ENCODE measurements at places on chromosomes 5 and 9.

- no peak for DNase-seq
These were observed 10.4 kb downstream of the C9orf152 start for GRCh38 chr9:110197330-110198187.

DNA sequence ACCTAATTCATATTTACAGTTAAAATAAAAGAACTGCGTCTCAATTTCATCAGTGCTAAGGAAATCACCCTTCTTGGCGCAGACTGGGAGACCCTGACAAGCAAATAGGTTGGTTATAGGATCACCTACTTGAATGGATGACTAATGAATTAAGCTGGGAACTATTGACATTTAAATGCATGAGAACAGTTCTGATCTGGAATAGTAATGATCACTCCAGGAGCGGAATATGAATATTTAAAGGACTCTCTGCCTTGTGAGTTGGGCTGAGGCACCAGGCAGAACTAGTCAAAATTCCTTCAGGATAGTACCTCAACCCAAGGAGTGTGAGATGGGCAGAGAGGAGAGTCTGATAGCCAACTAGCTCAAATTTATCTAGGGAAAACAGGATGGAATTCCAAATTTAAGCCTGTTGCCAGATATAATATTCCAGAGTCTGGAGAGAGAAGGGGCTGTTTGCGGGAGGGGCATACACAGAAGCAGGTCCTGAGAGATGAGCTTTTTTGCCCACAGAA lies 364.4 kb downstream of the CSNK1G3 start:
- DNase-seq, result no peak

DNA sequence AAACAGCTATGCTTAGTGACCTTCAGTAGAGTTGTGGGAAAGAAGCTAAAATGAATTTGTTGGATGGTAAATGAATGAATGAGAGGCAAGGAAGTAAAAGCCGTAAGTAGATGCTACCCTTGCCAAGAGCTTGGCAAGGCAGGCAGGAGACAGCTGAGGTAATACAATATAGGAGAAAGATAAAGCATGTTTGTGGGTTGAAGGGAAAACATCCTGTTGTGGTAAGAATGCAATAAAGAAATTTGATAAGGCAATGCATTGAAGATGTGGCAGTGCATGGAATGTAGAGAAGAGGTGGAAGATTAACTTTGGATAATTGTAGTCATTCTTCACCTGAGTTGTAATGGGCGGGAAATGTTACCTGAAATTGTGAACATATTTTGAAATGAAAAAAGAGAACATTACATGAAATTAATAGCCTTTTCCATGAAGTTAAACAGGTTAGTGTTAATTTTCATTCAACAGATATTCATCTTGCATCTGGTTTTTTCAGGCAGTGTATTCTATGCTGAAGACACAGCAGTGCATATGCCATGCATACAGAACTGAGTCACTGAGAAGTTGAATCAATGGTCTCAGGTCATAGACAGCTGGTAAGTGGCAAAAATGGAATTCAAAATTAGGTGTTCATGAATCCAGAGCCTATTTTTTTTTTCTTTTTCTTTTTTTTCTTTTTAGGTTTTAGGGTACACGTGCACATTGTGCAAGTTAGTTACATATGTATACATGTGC lies 43.4 kb upstream of the SPINK5 start:
- no peak for DNase-seq

DNA sequence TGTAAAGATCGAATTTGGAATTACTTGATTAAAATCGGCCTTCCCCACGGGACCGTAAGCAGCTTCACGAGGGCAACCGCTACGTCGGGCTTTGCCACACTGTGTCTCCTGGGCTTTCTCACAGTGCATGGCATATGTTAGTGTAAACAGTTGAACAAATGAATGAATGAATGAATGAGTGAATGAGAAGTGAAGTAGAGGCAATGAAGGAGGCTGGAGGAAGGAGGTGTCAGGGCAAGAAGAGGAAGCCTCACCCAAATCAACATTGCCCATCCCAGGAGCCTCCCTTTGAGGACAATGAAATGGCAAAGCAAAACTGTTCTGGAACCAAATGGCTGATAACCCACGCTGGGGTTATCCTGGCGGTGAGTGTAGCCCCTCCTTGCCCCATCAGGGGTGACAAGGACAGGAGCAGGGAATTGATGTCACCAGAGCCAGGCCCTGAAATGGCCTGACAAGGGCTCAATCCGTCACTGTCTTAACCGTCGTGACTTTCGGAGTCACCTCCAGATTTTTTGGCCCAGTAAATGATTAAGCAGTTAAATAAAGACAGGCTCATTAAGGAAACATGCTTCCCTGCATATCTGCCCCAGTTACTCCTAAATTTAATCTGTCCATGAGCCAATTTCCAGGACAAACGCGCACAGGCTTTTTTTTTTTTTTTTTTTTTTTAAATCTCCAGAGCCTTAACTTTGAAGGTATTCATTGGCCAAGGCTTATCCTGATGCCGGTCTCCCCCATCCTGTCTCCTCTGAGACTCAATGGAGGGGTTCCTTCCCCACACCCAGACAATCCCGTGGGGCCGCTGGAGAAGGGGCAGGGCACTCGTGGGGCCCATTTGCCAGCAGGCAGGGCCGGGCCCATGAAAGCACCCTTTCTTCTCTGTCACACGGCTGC lies 88.4 kb upstream of the BOD1 start:
- no peak for DNase-seq

GRCh38 chr9:121783521-121784507 lies 132.4 kb downstream of the DAB2IP start:
- DNase-seq, result no peak

- DNase-seq, result no peak
These were observed 4.6 kb downstream of the ANXA1 start for GRCh38 chr9:73155968-73156864.

DNA sequence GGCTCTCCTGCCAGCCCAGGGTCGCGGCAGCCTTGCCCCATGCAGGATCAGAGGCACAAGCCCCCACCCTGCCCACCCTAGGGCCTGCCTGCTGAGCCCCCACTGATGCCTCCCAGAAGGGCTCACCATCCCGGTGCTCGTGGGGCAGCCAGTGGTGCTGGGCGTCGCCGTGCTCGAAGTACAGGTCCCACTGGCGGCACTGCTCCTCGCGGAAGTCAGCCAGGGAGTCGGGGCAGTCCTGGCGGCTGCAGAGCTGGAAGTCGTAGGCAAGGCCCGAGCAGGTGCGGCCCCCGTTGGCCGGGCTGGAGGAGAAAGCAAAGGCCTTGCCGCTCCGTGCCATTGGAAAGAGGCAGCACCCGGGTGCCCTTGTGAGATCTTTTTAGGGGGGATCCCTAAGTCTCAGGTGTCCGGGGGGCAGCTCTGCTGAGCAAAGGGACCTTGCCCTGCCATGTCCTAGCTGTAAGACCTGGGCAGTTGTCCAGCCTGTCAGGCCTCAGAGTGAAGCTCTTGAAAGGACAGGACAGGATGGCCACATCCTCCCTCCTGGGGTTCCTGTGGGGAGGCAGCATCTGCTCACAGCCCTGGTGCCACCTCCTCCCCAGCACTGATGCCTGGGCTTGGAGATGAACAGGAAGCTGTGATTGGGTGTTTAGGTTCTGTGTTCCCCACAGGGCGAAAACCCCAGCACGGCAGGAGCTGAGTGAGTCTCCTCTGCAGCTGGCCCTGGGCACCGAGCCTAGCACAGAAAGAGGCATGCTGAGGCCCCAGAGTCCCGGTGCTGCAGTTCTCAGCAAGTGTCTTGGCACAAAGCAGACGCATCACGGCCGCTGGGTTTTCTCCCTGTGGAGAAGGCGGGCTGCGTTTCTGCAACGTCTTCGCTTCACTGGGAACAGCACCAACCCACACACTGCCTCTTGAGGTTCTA lies 77.7 kb downstream of the ZNF354C start:
- no peak for DNase-seq

DNA sequence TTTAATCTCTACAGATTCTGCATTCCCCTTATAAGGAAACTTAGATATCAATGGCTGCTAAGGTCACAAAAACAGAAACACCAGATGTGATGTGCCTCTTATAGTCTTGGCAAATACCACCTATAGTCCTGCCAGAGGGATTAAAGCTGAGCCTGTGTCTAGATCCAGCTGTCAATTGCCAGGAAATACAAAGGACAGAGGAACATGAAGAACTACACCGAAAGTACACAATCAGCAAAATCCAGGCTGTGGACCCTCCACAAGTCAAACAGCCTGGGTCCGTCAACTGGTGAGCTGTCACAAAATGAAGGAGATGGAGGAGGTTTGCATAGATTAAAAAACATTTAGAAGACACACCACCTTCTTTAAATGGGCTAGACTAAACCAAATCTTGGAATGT lies 85.4 kb downstream of the KLF4 start:
- DNase-seq, result no peak

DNA sequence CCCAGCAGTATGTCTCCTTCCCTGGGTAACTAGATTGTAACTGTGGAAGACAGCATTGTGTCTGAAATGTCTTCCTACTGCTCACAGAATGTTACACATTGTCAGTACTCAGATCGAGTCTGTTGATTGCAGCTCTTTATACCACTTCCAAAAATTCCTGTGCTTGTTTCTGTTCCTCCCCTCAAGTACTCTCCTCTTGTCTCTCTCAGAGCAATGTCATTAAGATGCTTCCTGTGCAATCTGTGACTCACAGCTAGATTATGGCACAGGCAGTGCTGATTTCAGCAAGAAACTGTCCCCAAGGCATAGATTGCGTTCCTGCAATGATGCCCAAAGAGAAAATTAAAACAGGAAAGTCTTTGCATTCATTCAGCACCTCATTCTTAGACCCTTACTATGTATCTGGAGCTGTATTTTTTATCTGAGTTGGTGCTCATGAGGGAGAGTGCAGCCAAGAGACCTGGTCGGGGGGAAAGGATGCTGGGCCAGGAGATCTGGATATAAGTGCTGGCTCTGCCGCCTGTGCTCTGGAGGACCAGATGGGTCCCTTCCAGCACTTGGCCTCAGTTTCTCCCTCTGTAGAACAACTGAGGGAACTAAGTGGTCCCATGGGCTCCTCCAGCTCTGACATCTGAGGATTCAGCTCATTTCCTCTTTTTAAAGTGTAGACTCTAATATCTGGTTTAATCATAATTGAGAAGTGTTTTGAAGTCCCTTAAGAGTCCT lies 40.8 kb upstream of the GNPDA1 start:
- DNase-seq, result no peak

DNA sequence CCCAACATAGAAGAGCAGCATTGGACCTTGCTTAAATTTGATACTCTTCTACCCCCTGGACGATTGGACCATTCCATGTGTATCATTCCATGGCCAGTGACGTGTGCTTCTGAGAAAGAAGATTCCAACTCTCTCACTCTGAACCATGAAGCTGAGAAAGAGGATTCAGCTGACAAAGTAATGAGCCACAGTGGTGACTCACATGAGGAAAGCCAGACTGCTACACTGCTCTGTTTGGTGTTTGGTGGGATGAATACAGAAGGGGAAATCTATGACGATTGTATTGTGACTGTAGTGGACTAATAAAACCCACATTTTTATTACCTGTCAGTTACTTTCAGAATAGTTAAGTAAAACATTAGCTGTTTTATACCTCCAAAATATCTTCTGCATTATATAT lies 7.5 kb downstream of the HSPA5 start:
- DNase-seq, result no peak

DNA sequence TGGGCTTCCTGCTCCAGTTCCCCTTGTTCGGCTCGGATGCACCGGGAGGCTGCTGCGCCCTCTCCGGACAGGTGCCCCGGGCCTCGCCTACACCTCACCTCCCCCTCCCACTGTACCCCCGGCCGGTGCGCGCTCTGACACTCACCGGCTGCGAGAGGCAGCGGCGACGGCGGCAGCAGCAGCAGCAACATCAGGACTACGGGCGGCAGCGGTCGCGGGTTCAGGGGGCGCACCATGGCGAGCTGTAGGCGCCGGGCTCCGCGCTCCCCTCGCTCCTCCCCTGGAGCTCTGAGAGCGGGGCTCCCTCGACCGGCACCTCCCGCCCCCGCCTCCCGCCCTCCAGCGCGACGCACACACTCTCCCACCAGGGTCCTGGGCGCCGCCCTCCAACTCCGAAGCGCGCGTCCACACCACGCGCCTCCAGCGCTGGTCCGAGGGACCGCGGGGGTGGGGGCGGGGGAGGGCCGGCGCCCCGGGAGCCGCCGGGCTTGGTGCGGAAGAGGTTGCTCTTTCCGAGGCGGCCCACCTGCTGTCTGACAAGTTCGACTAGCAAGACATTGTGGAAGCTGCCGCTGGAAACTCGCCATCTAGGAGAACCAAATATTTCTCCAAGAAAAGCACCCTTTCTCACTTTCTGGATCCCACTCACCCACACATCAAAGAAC lies at the start of gene GFRA3:
Gene GFRA3 (minus strand): TSS at position 433 of the 665 bp plus-strand sequence. CDS start 197 bp downstream, at position 236.
- peak; percentile 12 for DNase-seq

- no peak for DNase-seq
These were observed 5.6 kb upstream of the NTNG2 start for GRCh38 chr9:132156262-132156661.

DNA sequence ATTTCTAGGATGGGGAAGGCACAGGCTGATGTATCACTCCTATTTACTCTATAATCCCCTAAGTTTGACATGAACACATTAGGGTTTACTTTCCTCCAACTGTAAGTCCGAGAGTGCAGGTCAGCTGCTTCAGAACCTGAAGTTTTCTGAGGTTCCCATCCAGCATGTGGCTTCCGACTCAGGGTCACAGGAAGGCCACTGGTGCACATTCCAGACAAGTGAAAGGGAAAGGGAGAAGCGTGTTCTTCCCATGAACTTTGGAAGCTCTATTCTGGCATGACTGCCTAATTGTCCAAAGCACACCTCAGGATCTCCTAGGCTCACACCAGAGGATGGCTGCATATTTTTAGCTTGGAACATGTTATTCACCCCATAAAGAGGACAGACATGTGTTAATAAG lies 602.6 kb downstream of the SEMA5A start:
- DNase-seq, result no peak

Data from B cell (primary cell).